Fibroblast of lung (primary cell): ENCODE measurements at places on chromosomes 13 and 19. TPM values are rescaled to one million over a fixed set of nuclear protein-coding genes. Genes with fewer than 3 reads are reported as not detected.

The NPHS1 gene
- not detected in 2 replicates for total RNA-seq

The LILRB4 gene
- not detected in 2 replicates for total RNA-seq

The C19orf38 gene
- total RNA-seq, result 1.0 and 1.3 TPM in 2 replicates

The DENND1C gene
- total RNA-seq, result not detected in 2 replicates

The ZNF99 gene
- total RNA-seq, result under 0.01 TPM in 1 of 2 replicates, not detected in the other

The KLK5 gene
- not detected in 2 replicates for total RNA-seq

The QPCTL gene
- 4.9 and 9.4 TPM in 2 replicates for total RNA-seq

The PRR19 gene
- total RNA-seq, result 0.17 and 0.26 TPM in 2 replicates

The KATNAL1 gene
- 19.3 and 32.7 TPM in 2 replicates for total RNA-seq

The ZNF708 gene
- total RNA-seq, result 3.1 and 4.6 TPM in 2 replicates

The LSR gene
- total RNA-seq, result 0.26 and 0.33 TPM in 2 replicates

The CRX gene
- total RNA-seq, result not detected in 2 replicates

The SUCLA2 gene
- 45.7 and 46.7 TPM in 2 replicates for total RNA-seq

The SULT2B1 gene
- total RNA-seq, result 0.33 TPM in 1 of 2 replicates, not detected in the other

The KLK1 gene
- not detected in 2 replicates for total RNA-seq

The KASH5 gene
- not detected in 2 replicates for total RNA-seq

The GPR4 gene
- total RNA-seq, result under 0.01 TPM in 1 of 2 replicates, not detected in the other

The CLEC4M gene
- total RNA-seq, result not detected in 2 replicates

The IZUMO1 gene
- total RNA-seq, result not detected in 2 replicates

The VSTM2B gene
- total RNA-seq, result not detected in 2 replicates

The NDUFA11 gene
- 212 and 271 TPM in 2 replicates for total RNA-seq

The SIPA1L3 gene
- total RNA-seq, result 4.9 and 10.1 TPM in 2 replicates

The KLK12 gene
- total RNA-seq, result not detected in 2 replicates

The CEACAM18 gene
- not detected in 2 replicates for total RNA-seq

The SYDE1 gene
- total RNA-seq, result 17.5 and 21.0 TPM in 2 replicates

The LRG1 gene
- total RNA-seq, result not detected in 2 replicates

The DPF1 gene
- 0.50 and 0.51 TPM in 2 replicates for total RNA-seq

The CELF5 gene
- total RNA-seq, result under 0.01 TPM in 1 of 2 replicates, not detected in the other

The THSD8 gene
- total RNA-seq, result 0.51 TPM in 1 of 2 replicates, not detected in the other

The TM9SF2 gene
- total RNA-seq, result 95.3 and 109 TPM in 2 replicates

The TTC9B gene
- total RNA-seq, result not detected in 2 replicates

The SBSN gene
- 4.1 and 9.0 TPM in 2 replicates for total RNA-seq

The ITGBL1 gene
- 19.0 and 45.1 TPM in 2 replicates for total RNA-seq
